Kidney (tissue), 22 donors: ENCODE measurements at places on chromosomes 11 and 22. TPM values are rescaled to one million over a fixed set of nuclear protein-coding genes. Genes with fewer than 3 reads are reported as not detected.
A peak's percentile ranks its signal among the peaks of the same experiment; 100 is the strongest.

DNA sequence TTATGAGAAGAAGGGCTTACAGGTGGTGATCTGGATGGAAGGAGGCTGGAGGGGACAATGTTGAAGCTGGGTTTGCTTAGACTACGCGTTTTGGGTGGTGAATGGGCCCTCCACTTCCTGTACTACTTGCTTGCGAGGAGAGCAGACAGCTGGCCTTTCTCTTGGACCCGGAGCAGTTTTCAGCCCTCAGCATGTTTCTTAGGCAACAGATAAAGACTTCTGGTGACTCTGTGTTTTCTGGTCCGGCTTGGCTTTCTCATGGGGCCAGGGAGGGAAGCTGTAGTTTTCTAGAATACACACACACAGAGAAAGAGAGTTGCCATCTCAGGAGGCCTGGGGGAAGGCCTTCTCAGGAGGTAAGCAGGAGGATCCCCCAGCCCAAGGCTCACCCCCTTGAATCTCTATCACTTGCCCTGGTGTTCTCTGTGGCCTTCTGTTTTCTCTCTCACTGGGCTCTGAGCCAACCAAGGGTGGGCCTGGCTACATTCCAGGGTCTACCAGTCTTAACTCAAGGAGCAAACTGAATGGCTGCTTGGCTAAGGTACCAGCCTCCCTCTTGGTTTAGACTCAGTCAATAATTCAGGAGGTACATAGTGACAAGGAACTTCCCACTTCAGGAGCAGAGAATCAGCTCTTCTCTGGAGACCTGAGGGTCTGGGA lies 2.4 kb downstream of the CCS start:
- no peaks in the 10 kb centered on the region for H3K27me3 ChIP-seq
- no peak overlapping the region for H3K4me3 ChIP-seq
- H3K4me1 ChIP-seq: no peaks in the 10 kb centered on the region
- H3K27ac ChIP-seq: no peak overlapping the region
- peak; percentile 48 for DNase-seq
- H3K36me3 ChIP-seq: no peaks in the 10 kb centered on the region

DNA sequence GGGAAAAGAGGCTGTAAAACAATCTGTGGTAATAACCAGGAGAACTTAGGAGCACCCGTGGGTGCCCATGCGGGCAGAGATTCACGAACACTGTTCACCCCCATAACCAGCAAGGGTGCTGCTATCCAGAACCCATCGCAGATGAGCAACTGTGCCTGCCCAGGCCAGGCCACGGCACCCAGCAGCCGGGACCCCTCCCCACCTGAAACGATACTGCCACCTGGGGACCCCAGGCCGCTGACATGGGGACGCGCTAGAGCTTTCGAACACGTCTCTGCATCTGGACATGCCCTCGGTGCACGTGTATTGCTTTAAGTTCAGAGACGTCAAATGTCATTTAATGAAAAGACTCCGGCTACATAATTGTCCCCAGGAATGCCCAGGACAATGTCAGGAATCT lies 14.3 kb upstream of the MUC2 start:
- H3K4me3 ChIP-seq: no peak overlapping the region
- no peaks in the 10 kb centered on the region for H3K27me3 ChIP-seq
- no peak for DNase-seq

GRCh38 chr11:6268820-6269219 lies 9.2 kb downstream of the CCKBR start:
- H3K4me3 ChIP-seq: no peak overlapping the region
- no peak overlapping the region for H3K27ac ChIP-seq
- no peaks in the 10 kb centered on the region for H3K27me3 ChIP-seq
- H3K4me1 ChIP-seq: no peaks in the 10 kb centered on the region
- H3K36me3 ChIP-seq: no peaks in the 10 kb centered on the region

DNA sequence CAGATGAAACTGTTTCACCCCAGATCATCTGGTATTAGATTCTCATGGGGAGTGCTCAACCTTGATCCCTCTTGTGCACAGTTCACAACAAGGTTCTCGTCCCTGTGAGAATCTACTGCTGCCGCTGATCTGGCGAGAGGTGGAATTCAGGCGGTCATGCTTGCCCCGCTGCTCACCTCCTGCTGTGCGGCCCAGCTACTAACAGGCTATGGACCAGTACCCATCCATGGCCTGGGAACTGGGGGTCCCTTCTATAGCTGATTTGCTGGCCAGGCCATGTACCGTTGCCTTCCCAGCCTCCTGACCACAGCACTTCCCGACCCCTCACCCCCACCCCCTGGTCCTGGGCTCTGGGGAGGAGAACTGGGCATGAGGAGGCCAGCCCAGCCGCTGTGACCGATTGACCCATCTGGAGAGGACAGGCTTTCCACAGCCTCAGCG lies 2.6 kb downstream of the PHLDA2 start:
- DNase-seq: no peak
- no peaks in the 10 kb centered on the region for H3K36me3 ChIP-seq
- H3K27me3 ChIP-seq: peaks cover 2% of the 10 kb centered on the region
- H3K4me1 ChIP-seq: peaks cover 7% of the 10 kb centered on the region

SCN3B gene
- total RNA-seq: 2.8 TPM

LDHAL6A gene
- total RNA-seq: not detected

NEAT1 gene
- 1,006 TPM for total RNA-seq

TMPRSS13 gene
- total RNA-seq: 1.9 TPM

ADORA2A gene
- total RNA-seq: 6.9 TPM

OR2AT4 gene
- total RNA-seq: not detected
